ENCODE measurements at places on chromosomes 11 and 22.

GRCh38 chr11:118238421-118238820 lies 13.6 kb upstream of the JAML start:
- no peak for DNase-seq

DNA sequence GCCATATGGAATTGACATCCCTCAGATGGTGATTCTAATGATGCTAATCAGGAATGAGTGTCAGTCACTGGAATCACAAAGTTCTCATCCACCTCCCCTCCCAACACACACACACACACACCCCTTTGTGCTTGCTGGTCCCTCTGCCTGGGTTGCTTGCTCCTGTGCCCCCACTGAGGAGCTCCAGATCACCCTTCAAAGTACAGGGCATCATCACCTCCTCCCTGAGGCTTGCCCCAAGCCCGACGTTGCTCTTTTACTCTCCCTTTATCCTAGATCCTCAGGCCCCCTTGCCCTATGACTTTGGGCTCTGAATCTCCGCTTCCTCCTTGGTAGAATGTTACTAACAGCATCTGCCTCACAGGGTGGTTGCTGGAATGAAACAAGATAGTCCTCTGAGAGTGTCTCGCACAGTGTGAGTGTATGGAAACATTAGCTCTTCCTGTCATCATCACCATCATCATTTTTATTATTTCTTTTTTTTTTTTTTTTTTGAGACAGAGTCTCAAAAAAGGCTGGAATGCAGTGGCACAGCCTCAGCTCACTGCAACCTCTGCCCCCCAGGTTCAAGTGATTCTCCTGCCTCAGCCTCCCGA lies 3.4 kb downstream of the TOM1 start:
- peak; percentile 45 for DNase-seq

- DNase-seq, result peak; percentile 11
Observed at GRCh38 chr22:33126881-33127280, 68.7 kb upstream of the SYN3 start.

GRCh38 chr11:9740202-9740883 lies 76.5 kb downstream of the SWAP70 start:
- no peak for DNase-seq

DNA sequence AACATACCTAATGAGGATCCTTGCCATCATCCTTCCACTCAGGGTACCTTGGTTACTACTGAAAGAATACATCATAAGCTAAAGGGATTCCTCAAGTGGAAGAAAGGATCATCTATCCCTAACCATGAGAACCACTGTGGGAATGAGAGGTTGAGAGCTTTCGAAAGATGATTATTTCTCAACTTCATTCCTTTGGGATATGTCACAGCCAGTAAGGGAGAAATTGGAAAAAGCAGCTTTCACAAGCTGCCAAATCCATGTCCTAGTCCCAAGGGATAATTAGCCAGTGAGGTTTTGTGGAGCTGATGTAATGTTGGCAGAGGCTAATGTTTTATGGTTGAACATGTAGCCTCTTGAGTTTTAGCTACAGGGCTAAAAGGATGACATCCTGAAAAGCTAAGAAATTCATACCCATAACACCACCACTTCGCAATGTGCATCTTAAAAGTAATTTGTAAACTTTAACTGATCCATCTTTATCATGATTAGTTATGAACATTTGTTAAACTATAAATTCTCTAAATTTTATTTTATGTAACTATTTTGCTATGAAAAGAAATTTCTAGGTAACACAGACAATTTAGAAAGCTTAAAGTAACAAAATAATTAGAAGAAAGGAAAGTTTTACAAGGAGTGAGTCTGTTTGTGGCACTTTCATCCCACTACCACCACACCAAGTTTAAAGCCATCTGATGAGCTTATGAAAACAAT lies 123.9 kb downstream of the MRTFA start:
- DNase-seq, result peak; percentile 99

GRCh38 chr11:47688111-47688510 lies 27.1 kb downstream of the AGBL2 start:
- no peak for DNase-seq

DNA sequence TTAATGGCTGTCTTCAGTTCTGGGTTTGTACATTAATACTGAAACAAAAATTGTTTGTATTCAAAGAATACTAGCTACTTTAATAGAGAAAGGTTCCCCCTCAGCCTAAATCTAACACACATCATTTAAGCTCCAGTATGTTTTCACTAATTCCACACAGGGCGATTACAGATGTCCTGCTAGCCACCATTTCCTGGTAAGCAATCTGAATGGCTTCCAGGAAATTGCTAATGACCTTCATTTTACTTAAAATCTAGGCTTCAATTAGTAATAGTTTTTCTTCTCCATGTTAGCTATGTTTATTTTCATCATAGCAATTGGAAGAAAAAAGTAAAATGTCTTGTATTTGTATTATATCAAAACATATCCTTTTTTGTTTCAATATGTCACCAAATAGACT lies 132.8 kb downstream of the SOX6 start:
- no peak for DNase-seq

GRCh38 chr11:67178878-67179277 lies 59.8 kb downstream of the KDM2A start:
- DNase-seq, result peak; percentile 54

DNA sequence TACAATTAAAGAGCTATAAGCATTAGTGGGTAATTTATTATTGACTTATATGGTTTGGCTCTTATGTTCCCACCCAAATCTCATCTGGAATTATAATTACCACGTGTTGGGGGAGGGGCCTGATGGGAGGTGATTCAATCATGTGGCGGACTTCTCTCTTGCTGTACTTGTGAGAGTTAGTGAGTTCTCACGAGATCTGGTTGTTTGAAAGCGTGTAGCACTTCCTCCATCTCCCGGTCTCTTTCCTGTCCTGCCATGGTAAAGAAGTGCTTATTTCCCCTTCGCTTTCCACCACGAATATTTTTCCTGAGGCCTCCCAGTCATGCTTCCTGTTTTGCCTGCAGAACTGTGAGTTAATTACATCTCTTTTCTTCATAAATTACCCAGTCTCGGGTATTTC lies 28.1 kb upstream of the CHORDC1 start:
- DNase-seq, result no peak

- DNase-seq, result no peak
Observed at GRCh38 chr22:49738566-49738965, 89.1 kb downstream of the BRD1 start.

DNA sequence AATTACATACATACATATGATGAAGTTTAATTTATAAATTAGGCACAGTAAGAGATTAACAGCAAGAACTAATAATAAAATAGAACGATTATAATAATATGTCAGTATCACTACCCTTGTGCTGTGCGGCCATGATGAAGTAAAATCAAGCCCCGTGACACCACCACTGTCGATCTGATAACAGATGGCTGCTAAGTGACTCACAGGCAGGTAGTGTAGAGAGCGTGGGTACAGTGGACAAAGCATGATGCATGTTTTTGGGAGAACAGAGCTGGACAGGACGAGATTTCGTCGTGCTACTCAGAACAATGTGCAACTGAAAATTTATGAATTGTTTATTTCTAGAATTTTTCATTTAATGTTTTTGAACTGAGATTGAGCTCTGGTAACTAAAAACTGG lies 108.4 kb upstream of the TIMP3 start:
- DNase-seq, result no peak

GRCh38 chr11:77126861-77127234 lies 1.2 kb upstream of the MYO7A start:
- no peak for DNase-seq

DNA sequence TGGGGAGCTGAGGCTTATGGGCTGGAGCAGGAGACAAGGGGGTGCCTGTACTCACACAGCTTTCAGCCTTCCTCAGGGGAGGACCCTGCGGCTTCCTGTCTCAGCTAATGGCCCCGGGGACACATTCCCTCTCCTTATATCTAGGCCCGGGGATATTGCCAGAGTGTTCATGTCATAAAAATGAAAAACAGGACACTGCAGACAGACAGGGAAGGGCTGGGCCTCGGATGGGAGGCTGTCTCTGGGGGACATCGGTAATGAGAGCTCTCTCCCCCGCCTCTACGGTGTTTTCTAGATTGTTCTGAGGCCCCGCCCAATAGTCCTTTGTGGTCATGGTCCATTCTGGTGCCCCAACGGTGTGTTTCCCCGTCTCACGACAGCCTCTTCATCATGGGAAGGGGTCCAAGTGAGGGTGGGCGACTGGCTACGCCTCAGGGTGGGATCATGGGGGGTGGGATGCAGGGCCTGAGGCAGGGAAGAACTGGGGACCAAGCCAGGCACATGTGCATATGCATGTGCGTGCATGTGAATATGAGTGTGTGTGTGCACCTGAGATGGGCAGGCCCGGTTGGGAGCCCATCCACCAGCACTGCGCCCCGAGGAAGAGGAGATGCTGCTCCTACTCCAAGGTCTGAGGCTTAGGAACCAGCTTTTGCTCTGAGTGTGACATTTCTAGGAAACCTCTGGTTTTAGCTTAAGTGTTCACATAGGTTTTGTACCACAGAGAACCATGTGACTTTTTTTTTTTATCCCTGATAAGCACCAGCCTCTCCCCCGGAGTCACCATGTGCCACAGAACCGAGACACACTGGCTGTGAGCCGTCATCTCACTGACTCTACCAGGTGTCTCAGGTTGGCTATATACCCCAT lies 5.3 kb downstream of the ARVCF start:
- no peak for DNase-seq

- DNase-seq, result no peak
Observed at GRCh38 chr11:93198215-93198845, 539 bp upstream of the SLC36A4 start.

GRCh38 chr11:33912405-33913361 lies 20.8 kb upstream of the LMO2 start:
- peak; percentile 80 for DNase-seq
